ENCODE measurements at places on chromosomes 2 and 18. TPM values are rescaled to one million over a fixed set of nuclear protein-coding genes. Genes with fewer than 3 reads are reported as not detected.

DNA sequence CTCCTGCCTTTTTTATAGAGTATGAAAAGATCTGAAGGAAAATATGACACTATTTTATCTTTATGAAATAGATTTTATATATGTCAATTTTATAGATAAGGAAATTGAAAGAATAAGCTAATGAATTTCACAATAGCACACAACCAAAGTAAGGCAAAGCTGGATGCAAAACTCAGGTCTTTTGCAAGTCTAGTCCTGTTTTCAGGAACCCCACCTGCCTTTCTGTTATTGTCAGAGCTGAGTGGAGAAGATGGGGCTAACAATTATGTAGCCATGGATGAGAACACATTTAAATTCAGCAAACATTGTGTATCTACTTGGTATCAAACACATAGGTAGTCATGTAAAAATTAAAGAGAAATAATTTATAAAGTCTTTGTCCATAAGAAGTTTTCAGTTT lies 161.5 kb upstream of the ZEB2 start:
- no peak for DNase-seq

DNA sequence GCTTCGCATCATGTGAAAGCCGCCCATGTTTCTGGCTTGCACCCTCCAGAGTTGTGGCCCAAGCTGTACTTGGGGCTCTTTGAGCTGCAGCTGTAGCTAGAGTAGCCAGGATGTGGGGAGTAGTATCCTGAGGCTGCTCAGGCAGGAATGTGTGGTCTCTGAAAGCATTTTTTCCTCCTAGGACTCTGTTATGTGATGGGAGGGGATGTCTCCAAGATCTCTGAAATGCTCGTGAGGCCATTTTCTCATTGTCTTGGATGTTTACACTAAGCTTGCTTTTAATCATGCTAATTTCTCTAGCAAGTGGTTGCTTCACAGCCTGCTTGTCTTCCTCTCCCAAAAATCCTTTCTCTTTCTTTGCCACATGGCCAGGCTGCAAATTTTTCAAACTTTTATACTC lies 687.6 kb downstream of the DCDC2C start:
- no peak for DNase-seq

GRCh38 chr2:159030674-159031380 lies 62.4 kb downstream of the TANC1 start:
- DNase-seq, result no peak

GRCh38 chr2:166614029-166614428 lies 120.0 kb upstream of the SCN7A start:
- DNase-seq, result no peak

DNA sequence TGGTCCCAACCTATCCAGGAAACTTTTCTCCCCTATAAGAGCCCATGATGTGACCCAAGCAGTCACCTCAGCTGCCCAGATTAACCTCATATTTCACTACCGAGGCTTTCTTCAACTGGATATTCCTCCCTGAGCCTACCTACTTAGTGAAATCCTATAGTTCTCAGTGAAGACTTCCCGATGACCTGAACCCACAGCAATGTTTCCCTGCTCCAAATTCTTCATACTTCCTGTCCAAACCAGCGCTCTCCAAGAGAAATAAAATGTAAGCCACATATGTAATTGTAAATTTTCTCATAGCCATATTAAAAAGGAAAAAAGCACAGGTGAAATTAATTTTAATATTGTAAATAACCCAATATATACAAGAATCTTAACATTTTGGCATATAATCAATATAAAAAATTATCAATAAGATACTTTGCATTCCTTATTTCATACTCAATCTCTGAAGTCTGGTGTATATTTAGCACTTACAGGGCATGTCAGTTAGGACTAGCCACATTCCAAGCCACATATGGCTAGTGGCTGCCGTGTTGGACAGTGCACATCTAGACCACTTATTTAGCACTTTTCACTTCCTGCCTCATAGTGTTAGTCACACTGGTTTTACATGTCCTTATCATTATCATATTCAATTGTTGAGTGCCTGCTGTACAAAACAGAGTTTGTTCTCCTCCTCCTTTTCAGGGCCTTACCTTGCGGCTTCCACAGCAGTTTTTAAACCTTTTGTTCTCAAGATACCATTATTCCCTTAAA lies 1.9 kb upstream of the STAT4 start:
- DNase-seq, result no peak

DNA sequence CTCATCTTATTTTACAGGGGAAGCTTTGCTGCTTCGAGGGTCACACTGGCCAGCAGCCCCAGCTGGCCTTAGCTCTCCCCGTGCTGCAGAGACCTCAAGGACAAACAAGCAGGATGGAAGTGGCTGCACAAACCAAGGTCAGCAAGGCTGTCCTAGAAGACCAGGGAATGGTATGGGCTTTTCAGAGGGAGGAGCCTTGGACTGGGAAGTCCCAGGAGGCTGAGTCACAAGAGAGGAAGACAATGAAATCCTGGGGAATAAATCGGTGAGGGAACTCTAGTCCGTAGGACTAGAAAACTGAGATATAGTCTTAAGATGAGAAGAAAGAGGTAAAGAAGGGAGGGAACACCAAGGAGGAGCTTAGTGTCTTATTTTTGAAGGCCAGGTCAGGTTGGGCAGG lies 15.7 kb downstream of the CREG2 start:
- DNase-seq, result no peak

DNA sequence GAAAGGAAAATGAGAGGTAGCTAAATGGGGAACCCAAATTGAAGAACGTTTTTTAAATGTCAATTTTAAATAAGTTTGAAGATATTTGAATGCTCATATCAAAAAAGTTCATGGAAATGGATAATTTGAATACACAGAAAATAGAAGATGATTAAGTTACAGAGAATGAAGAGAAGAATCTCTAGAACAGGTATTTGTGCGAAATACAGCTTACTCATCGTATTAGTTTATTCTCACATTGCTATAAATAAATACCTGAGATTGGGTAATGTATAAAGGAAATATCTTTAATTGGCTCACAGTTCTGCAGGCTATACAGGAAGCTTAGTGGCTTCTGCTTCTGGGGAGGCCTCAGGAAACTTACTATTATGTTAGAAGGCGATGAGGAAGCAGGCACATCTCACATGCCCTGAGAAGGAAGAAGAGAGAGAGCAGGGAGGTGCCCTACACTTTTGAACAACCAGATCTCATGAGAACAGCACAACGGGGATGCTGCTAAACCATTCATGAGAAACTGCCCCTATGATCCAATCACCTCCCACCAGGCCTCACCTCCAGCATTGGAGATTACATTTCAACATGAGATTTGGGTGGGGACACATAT lies 89.7 kb upstream of the DTNA start:
- no peak for DNase-seq

- no peak for DNase-seq
Observed at GRCh38 chr2:37812414-37812813, 112.7 kb upstream of the RMDN2 start.

DNA sequence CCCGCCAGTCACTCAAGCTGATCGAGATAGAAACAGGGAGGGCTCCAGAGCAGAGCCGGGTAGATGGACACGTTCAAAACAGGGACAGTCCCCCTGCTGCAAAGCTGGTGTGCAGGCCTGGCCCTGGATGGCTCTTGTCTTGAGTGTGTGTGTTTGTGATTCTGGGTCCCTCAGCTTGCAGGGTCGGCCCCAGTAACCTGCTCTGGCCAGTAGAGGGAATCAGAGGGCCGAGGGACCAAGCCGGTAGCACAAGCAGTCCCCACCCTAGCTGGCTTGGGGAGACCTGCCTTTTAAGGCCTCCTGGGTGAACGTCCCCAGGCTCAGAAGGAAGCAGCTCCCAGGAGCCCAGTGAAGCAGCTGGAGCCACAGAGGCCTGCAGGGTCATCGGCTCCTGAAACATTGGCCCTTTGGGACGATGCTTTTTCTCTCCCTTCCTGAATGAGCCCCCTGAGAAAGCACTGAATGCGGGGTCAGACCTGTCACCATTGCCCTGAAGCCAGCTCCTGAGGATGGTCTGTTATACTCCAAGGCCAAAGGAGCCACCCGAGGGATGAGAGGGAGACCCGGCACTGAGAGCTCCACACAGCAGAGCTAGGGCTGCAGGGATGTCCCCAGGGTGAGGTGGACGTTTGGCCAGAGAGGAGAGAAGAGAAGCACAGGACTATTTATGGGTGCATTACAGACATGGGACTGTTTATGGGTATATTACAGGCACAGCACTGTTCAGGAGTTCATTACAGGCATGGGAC lies 15.4 kb upstream of the MLPH start:
- peak; percentile 76 for DNase-seq

GRCh38 chr2:118604371-118604770 lies 243.1 kb downstream of the EN1 start:
- DNase-seq, result no peak

Gene SH2D6
- 1.1 TPM for polyA plus RNA-seq

Gene CTAGE1
- polyA plus RNA-seq, result not detected

Gene LOXL3
- polyA plus RNA-seq, result 0.62 TPM

Gene RETREG2
- 62.2 TPM for polyA plus RNA-seq

Gene REEP1
- polyA plus RNA-seq, result 1.2 TPM

Gene OTOS
- 0.20 TPM for polyA plus RNA-seq

Gene IL1RN
- 0.53 TPM for polyA plus RNA-seq

Gene CIB4
- polyA plus RNA-seq, result not detected

Gene SCYGR4
- not detected for polyA plus RNA-seq

All from psoas muscle (tissue), 8 donors.